Immature natural killer cell (primary cell): ENCODE measurements at places on chromosomes 4 and X. TPM values are rescaled to one million over a fixed set of nuclear protein-coding genes. Genes with fewer than 3 reads are reported as not detected.

The TLR6 gene
- 4.8 TPM for polyA plus RNA-seq

The ADH6 gene
- not detected for polyA plus RNA-seq

The SPATA18 gene
- polyA plus RNA-seq: not detected

The MAGEB17 gene
- not detected for polyA plus RNA-seq

The PABPC1L2B gene
- polyA plus RNA-seq: not detected

The PLAC1 gene
- polyA plus RNA-seq: not detected

The SGMS2 gene
- not detected for polyA plus RNA-seq

The GABRG1 gene
- polyA plus RNA-seq: not detected

The PRDM5 gene
- polyA plus RNA-seq: not detected

The GLRA3 gene
- polyA plus RNA-seq: not detected

The ASB11 gene
- not detected for polyA plus RNA-seq

DNA sequence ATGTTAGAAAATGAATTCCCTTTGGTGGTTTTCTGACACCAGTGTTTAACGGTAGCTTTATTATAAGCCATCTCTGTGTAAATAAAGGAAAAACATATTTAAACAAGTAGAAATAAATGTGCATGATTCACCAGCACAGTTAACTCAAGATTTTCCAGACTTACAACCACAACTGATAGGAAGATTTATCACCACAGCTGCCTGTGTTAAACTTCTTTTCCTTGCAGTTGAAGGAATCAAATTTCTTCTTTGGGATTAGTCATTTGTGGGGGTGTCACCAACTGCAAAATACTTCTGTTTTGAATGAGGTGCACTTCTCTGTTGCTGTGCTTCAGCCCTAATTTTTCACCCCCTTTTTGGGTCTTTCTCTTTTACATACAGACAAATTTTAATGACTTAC, 128.1 kb upstream of the STK26 start:
- DNase-seq: no peak

DNA sequence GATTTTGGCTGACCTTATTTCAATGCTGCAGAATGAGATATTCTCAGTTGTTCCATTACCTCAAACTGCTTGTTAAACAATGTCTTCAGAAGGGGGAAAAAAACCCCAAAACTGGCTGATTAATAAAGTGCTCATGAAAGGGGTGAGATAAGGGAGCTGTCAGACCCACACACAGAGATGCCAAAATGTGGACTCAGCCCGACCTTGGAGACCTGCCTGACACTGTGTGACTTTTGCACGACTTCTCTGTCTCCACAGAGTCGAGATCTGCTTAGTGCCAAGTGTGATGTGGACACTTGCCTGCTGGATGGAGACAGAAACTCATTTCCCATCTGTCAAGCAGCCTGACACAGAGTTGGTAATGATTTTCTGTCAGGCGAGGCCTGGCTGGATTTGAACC, 31.5 kb downstream of the REELD1 start:
- no peak for DNase-seq

- DNase-seq: no peak
Observed at GRCh38 chrX:106698693-106699092, 27.8 kb upstream of the RNF128 start.

DNA sequence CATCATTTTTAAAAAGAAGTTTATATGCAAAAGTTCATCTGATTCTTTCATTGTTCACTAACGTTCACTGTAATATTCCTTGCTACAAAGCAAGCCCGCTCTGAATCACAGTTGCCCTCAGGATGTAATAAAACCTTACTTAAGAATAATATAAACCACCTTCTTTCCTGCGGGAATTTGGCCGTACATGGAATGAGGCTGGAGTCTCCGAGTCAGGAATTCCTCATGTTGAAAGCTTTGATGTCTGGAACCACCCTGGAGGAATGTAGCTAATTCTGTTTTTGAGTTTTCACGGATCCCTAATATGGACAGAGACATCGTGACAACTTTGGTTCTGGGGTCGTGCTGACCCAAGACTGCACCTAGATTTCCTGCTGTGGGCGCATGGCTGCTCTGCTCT, 58.5 kb downstream of the CRLF2 start:
- no peak for DNase-seq

GRCh38 chr4:36568575-36568974, 287.2 kb downstream of the DTHD1 start:
- DNase-seq: no peak

DNA sequence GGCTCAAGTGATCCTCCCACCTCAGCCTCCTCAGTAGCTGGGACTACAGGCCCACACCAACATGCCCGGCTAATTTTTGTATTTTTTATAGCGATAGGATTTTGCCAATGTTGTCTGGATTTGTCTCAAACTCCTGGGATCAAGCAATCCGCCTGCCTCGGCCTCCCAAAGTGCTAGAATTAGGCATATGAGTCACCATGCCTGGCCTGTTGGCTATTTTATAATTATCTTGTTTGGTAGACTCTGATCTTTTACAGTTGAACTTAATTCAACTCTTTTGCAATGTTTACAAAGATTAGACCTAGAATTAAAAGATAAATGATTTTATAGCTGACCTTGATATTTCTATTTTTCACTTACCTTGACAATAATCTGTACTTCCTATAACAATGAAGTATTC, 18.0 kb downstream of the DCK start:
- DNase-seq: no peak

DNA sequence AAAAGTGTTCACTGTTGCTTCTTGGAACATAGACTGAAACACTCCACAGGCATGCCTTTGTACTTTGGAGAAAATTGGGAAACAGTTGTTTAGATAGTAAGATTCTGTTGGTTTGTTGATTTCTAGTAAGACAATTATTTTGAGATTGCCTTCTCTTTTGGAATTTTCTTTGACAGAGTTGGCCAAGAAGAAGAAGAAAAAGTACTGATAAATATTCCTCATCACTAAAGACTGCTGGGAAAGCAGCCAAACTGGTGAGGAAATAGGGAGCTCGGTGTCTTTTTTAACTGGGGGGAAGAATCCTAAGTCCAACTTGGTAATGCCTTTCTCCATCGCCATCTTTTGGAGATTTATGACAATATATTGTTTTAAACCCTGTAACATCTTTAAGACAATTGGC, 370.7 kb downstream of the GPAT3 start:
- DNase-seq: no peak

- no peak for DNase-seq
Observed at GRCh38 chr4:183130328-183131155, 31.5 kb downstream of the WWC2 start.

- no peak for DNase-seq
Observed at GRCh38 chrX:17608888-17609287, 128.4 kb upstream of the SCML1 start.

DNA sequence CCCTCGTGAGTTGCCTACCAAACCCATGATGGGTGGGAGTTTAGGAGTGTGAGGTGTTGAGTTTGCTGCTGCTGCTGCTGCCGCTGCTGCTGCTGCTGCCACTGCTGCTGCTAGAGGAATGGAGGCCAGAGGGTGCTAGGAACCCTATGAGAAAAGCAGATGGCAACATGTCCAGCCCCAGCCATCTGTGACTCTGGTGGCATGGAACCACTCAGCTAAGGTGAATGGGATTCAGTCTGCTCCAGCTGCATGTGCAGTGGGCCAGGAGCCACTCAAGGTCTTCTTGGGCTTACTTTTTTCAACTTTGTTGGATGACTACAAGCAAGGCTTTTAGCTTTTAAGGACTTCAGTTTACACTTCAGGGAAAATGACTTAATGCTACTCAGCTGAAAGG, 103.8 kb downstream of the RTL5 start:
- DNase-seq: no peak

DNA sequence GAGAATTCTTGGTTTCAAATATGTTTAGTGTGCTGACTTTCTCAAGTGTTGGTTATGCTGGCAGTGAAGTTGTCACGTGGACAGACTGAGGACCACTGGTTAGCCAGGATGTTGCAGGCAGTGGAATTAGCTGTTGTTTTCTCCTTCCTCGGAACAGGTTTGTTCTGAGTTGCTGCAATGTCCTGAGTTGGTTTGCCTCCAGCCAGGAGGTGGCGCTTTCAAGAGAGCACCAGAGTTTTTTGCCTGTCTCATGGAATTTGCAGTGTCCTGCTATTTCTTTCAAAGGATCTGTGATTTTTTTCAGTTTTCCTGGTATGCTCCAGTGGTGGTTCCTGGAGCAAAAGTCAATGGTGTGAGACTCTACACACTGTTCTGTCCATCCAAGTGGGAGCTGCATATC, 158.1 kb upstream of the CXorf66 start:
- no peak for DNase-seq

GRCh38 chr4:168028970-168029597, 63.3 kb upstream of the ANXA10 start:
- DNase-seq: no peak

GRCh38 chr4:44701037-44701436, 22.8 kb downstream of the GUF1 start:
- DNase-seq: no peak

GRCh38 chrX:47191331-47191730, 2.3 kb upstream of the UBA1 start:
- peak; percentile 50 for DNase-seq

DNA sequence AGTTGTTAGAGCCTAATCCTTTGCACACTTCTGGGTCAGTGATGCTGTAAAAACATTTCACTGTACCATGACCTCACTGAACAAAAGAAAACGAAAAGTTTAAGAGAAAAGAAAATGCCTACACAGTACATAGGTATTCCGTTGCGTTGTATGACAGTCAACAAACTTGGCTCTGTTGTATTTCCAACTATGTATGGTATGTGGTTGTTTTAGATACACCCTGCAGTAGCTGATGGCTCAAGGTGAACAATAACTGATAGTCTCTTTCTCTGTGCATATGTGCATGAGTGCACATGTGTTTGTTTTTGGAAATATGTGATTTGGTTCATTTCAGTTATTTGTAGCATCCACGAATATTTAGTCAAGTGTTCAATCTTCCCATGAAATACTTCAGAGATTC, 176.0 kb downstream of the BMPR1B start:
- no peak for DNase-seq

- no peak for DNase-seq
Observed at GRCh38 chr4:76556452-76556851, 121.4 kb downstream of the SHROOM3 start.

DNA sequence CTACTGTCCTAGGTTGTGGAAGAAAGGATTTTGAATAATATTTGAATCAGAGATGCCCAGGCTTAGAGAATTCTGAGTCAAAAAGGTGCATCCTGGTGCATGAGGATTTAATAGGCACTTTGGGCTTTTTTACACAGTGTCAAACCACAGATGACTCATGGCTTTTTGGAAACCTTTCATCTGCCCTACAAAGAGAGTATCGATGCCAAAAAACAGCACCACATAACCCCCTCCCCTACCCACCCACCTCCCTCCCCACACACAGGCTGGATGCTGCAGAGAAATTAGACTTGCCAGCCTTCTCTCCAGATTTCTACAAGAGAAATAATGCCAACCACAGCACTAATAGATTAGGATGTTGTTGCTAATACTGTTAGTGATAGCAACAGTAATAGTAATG, 779.3 kb downstream of the NLGN4X start:
- DNase-seq: no peak

- no peak for DNase-seq
Observed at GRCh38 chr4:30837131-30837539, 117.0 kb downstream of the PCDH7 start.
